Ascending aorta (tissue), 2 donors: ENCODE measurements at places on chromosomes 3 and 15. TPM values are rescaled to one million over a fixed set of nuclear protein-coding genes. Genes with fewer than 3 reads are reported as not detected.

The EBLN2 gene
- total RNA-seq, result 0.53 TPM

The USP19 gene
- 37.8 TPM for total RNA-seq

GRCh38 chr15:69424001-69424400 lies 9.9 kb downstream of the KIF23 start:
- peaks cover under 1% of the 10 kb centered on the region for H3K36me3 ChIP-seq
- no peak overlapping the region for H3K27ac ChIP-seq
- no peak for DNase-seq
- no peak overlapping the region for H3K4me3 ChIP-seq
- H3K4me1 ChIP-seq, result no peaks in the 10 kb centered on the region
- H3K27me3 ChIP-seq, result no peaks in the 10 kb centered on the region

The AADACL2 gene
- not detected for total RNA-seq

- no peaks in the 10 kb centered on the region for H3K36me3 ChIP-seq
- H3K27ac ChIP-seq, result no peak overlapping the region
- H3K4me3 ChIP-seq, result no peak overlapping the region
- no peak for DNase-seq
Observed at GRCh38 chr15:64732156-64732860, 43.1 kb downstream of the RBPMS2 start.

DNA sequence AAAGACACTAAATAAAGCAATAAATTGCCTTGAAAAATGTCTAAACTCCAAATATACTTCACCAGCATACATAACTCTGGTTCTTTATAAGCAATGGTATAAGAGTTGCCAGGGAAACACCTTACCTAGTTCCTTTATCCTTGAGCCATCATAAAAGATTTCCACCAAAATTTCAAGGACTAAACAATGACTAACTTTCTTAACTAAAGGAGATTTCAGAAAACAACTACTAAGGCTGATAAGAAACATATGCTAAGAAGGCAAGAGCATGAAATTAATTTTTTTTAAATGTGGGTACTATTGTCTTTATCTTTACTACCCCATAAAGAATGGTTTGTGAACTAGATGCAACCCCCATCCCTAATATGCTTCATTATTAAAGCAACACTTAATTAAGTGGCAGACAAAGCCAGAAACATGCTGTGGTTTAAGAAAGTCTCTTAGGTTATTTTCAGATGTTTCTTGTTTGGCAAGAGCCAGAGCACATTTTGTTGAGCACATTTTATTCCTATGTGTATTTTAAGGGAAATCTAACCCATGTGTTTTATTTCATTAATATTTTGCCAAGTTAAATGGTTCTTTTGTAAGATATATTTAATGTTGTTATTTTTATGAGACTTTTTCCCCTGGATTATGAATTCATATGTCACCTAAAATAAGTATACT lies 17.4 kb upstream of the VEPH1 start:
- DNase-seq, result no peak
- H3K36me3 ChIP-seq, result no peaks in the 10 kb centered on the region
- H3K4me1 ChIP-seq, result no peaks in the 10 kb centered on the region
- no peak overlapping the region for H3K4me3 ChIP-seq

The C2CD4A gene
- not detected for total RNA-seq

- no peak overlapping the region for H3K4me3 ChIP-seq
- H3K27ac ChIP-seq, result no peak overlapping the region
- no peak for DNase-seq
Observed at GRCh38 chr3:132432639-132433038, 15.3 kb downstream of the DNAJC13 start.

The CLDN11 gene
- 7.0 TPM for total RNA-seq

The GOLGA8N gene
- 20.6 TPM for total RNA-seq

The GLDN gene
- total RNA-seq, result 3.4 TPM

DNA sequence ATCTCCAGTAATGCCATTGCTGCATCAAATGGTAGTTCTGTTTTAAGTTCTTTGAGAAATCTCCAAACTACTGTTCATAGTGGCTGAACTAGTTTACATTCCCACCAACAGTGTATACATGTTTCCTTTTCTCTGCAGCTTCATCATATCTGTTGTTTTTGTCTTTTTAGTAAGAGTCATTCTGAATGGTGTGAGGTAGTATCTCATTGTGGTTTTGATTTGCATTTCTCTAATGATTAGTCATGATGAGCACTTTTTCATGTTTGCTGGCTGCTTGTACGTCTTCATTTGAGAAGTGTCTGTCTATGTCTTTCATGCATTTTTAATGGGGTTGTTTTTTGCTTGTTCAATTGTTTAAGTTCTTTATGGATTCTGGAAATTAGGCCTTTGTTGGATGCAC lies 10.2 kb upstream of the GCSAM start:
- no peak for DNase-seq
- H3K4me3 ChIP-seq, result no peak overlapping the region
- H3K36me3 ChIP-seq, result no peaks in the 10 kb centered on the region
- H3K27ac ChIP-seq, result no peak overlapping the region
- H3K27me3 ChIP-seq, result no peaks in the 10 kb centered on the region

DNA sequence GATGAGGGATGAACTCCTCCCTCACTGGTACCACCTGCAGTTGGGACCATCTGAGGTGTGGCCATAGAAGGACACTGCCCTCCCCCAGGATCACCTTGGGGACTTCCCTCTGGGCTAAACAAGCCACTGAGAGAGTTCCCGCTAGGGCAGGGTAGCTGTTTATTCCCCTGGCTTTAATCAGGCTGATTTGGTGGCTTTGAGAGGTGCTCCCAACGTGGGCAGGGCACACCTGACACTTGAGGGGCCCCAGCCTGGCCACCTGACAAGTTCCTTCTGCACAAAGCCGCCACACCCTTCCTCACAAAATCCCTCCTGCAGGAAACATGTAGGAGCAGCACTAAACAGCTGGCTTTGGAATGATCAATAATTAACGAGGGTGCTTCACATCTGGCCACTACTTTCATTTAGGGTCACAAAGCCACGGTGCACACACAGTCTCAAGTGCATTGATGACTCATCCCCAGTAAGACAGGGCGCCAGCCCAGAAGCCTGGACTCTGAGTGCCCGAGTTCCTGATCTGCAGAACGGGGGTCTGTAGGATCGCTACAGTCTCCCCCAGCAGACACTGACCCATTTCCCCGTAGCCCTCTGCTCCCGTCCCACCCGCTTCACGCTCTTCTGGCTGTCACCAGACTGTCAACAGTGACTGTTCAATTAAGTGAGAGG lies 75.1 kb downstream of the ATP10A start:
- peaks cover 11% of the 10 kb centered on the region for H3K4me1 ChIP-seq
- no peak for DNase-seq
- H3K27ac ChIP-seq, result peak overlapping the region; percentile 58
- H3K27me3 ChIP-seq, result no peaks in the 10 kb centered on the region

The FSD2 gene
- not detected for total RNA-seq

The SLC2A2 gene
- total RNA-seq, result not detected

- H3K4me1 ChIP-seq, result peaks cover 5% of the 10 kb centered on the region
- H3K27me3 ChIP-seq, result no peaks in the 10 kb centered on the region
- H3K36me3 ChIP-seq, result peaks cover 5% of the 10 kb centered on the region
- no peak overlapping the region for H3K27ac ChIP-seq
Observed at GRCh38 chr3:179608931-179609720, 4.5 kb downstream of the NDUFB5 start.

GRCh38 chr3:116067326-116067725 lies 378.0 kb downstream of the LSAMP start:
- no peaks in the 10 kb centered on the region for H3K36me3 ChIP-seq
- H3K27ac ChIP-seq, result no peak overlapping the region
- no peaks in the 10 kb centered on the region for H3K4me1 ChIP-seq
- no peak overlapping the region for H3K4me3 ChIP-seq

The CD200R1 gene
- not detected for total RNA-seq

DNA sequence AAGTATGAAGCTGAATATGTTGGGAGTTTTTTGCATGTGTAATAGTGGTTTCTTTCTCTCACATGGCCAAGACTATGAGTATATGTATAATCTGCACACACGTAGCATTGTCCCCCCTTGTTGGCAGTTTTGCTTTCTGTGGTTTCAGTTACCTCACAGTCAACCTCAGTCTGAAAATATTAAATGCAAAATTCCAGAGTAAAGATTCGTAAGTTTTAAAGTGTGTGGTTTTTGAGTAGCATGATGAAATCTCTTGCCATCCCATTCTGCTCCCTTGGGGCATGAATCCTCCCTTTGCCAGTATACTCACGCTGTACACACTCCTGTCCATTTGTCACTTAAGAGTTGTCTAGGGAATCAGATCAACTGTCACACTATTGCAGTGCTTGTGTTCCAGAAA lies 742.0 kb upstream of the CCDC54 start:
- no peak for DNase-seq
- no peak overlapping the region for H3K27ac ChIP-seq
- H3K4me3 ChIP-seq, result no peak overlapping the region
- H3K27me3 ChIP-seq, result no peaks in the 10 kb centered on the region

GRCh38 chr3:11509173-11510000 lies 134.3 kb downstream of the VGLL4 start:
- peaks cover 45% of the 10 kb centered on the region for H3K4me1 ChIP-seq
- peak overlapping the region; percentile 30 for H3K4me3 ChIP-seq
- peak overlapping the region; percentile 97 for H3K27ac ChIP-seq
- H3K27me3 ChIP-seq, result no peaks in the 10 kb centered on the region
- H3K36me3 ChIP-seq, result no peaks in the 10 kb centered on the region
- peak; percentile 91 for DNase-seq

DNA sequence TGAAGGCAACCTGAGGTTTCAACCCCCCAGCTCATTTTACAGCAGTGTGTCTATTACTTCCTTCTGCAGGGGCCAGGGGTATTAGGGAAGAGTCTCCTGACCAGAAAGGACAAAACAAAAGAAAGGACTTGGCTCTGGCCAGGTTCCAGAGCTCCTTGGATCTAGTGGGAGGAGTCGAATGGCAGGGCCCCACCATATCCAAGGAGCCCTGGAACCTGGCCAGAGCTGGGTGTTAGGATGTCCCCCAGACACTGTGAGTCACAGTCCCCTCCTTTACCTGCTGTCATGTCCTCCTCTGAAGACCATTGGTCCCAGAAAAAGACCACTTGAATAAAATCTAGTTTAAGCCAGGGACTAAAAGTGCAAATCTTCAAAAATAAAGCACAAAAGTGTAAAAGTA lies 113.2 kb downstream of the EEFSEC start:
- peaks cover 10% of the 10 kb centered on the region for H3K36me3 ChIP-seq
- DNase-seq, result no peak
- H3K27me3 ChIP-seq, result no peaks in the 10 kb centered on the region

DNA sequence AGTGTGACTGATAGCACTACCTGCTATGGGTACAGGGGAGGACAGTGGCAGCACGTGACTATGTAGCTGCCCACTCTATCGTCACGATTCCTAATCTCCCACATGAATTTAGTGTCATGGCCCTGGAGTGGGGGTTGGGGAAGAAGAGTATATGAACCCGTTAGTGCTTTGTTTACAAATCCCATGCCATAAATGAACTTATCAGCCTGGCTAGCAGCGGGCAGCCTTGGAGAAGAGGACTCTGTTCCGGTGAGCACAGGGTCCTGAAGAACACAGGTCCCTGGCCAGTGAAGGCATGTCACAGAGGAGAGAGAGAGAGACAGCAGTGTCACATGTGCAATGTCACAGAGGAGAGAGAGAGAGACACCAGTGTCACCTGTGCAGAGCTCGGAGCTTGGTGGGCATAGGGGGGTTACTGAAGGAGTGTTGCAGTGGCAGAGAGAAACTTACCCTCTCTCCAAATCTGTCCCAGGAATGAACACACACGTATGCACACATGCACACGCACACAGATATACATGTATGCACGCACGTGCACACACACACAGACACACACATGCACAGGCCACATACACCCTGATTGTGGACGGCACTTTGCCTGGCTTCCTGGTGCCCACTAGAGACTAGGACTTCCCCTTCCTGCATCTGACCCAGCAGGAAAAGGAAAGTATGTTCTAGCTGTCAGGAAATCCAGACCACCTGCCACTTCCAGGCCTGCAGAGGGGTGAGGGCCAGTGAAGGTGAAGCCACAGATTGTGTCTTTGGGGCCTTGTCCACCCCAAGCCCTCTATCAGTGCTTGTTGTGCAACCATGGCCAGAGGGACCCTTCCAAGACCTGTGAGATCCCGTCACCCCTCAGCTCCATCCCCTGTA lies 26.3 kb downstream of the ITGA11 start:
- peak; percentile 58 for DNase-seq
- peaks cover 30% of the 10 kb centered on the region for H3K4me1 ChIP-seq
- peak overlapping the region; percentile 45 for H3K27ac ChIP-seq
- peaks cover 4% of the 10 kb centered on the region for H3K36me3 ChIP-seq
- no peaks in the 10 kb centered on the region for H3K27me3 ChIP-seq
- no peak overlapping the region for H3K4me3 ChIP-seq

DNA sequence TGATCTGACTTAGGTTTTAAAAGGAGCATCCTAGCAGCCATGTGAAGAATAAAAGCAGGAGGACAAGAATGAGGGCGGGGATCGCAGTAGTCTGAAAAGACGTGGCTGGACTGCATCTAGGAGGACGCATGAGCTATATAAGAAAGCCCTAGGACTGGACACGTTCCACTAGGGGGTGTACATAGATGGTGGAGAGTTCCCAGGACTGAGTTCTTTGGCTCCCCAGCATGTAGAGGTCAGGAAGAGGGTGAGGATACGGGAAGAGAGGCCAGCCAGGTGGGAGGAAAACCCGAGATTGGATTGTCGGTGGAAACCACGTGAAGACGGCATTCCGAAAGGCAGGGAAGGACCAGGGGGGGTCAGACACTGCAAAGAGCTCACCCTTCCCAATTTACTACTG lies 64.2 kb upstream of the CFAP161 start:
- no peak overlapping the region for H3K27ac ChIP-seq
- H3K27me3 ChIP-seq, result no peaks in the 10 kb centered on the region
- no peak for DNase-seq
- H3K36me3 ChIP-seq, result no peaks in the 10 kb centered on the region
- H3K4me3 ChIP-seq, result no peak overlapping the region
- H3K4me1 ChIP-seq, result no peaks in the 10 kb centered on the region
